ENCODE measurements at places on chromosomes 12 and 14. TPM values are rescaled to one million over a fixed set of nuclear protein-coding genes. Genes with fewer than 3 reads are reported as not detected.
A peak's percentile ranks its signal among the peaks of the same experiment; 100 is the strongest.

DNA sequence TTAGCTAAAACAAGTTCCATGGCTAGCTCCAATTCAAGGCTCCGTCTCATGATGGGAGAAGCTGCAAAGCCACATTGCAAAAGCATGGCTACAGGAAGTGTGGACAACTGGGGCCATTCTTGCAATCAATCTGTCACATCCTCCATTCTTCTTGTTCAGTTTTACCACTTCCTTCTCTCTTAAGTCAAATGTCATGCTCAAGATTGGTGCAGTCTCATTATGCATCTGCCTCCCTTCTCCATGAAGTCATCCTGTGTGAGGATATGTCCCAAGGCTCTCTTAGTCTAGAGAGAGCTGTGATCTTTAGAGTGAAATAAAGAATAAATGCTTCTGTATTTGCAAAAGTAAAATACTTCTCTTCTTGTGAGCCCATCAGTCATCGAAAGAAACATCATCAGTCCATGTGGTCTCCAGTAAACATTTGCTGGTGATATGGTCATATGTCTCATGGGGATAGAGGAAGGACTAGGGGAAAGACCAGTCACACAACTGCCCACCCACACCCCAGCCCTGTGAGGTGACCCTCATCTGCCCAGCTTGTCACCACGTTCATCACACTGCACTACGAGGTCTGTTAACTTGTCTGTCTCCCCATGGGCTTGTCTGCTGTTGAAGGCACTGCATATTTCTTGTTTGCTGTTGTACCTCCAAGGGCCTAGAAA lies 303.0 kb downstream of the NUAK1 start:
- no peak for DNase-seq

DNA sequence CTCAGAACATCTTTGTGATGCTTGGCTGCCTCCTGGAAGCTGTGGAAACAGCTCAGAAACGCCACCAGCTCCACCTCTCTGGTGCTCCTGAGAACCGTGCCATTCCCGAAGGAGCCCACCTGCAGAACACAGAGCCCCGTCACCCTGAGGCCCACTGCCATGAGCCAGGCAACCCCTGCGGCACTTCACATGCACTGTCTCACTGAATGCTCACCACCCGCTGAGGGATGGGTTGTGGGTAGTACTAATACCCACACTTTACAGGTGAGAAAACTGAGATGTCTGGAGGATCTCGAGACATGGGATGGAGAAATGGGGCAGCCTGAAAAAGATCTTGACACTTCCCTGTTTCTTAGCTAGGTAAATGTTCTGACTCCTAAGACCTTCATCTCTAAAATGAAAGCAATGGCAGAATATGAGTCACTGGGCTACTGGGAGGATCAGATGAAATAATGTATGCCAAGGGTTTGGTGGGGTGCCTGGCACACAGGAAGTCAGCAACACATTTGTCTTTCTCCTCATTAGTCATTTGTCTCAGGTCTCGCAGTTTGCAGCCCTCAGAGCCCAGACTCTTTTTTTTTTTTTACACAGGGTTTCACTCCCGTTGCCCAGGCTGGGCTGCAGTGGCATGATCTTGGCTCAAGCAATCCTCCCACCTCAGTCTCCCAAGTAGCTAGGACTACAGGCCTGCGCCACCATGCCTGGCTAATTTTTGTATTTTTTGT lies 5.3 kb downstream of the OASL start:
- DNase-seq, result no peak

DNA sequence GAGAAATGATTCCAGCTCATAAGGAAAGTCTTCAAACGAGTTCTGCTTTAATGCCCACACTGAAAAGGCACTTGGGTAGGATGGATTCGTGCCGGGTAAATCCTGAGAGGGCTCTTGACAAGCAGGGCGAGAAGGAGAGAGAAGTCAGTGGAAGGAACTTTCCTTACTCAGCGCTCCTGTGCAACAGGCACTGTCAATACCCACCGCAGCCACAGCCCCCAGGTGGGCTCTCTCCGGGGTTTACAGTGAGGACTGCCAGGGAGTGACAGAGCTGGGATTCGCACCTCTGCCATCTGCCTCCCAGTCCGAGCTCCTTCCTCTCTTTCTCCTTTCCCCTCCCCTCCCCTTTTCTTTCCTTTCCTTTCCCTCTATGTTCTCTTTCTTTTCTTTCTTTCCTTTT lies 118.7 kb downstream of the BEGAIN start:
- no peak for DNase-seq

DNA sequence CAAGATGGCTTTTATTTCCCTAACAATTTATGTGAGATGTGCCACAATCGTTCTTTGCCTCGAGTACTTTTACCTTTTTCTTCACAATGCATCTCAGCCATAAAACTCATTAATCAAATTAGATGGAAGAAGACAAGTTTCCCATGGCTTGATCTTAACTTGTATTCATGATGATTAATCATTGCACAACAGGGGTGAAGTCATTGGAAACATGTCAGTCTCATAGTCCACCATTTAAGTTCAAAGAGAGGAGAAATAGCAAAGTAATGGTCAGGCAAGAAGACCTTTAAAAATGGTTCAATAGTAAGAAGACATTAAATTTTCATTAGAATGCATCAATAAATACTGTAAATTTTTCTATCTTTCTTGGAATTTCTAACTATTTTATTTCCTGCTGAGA lies 136.3 kb downstream of the FOXG1 start:
- no peak for DNase-seq

DNA sequence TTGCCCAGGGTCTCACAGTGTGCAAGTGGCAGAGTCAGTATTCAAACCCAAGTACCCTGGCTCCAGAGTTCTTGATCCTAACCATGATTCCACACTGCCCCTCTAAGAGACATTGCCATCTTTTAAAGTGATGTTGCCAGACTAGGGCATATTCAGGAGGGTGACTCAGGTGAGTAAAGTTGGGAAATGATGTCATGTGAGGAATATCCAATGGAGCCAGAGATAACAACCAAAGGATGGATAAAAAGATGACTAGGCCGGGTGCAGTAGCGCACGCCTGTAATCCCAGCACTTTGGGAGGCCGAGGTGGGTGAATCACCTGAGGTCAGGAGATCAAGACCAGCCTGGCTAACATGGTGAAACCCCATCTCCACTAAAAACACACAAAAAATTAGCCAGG lies 85.6 kb downstream of the SMOC1 start:
- no peak for DNase-seq

KLRC2 gene
- not detected for total RNA-seq

- DNase-seq, result no peak
Observed at GRCh38 chr14:53273671-53274072, 120.5 kb upstream of the DDHD1 start.

- DNase-seq, result peak; percentile 79
Observed at GRCh38 chr14:73752297-73752992, 38.3 kb upstream of the PNMA1 start.

DNA sequence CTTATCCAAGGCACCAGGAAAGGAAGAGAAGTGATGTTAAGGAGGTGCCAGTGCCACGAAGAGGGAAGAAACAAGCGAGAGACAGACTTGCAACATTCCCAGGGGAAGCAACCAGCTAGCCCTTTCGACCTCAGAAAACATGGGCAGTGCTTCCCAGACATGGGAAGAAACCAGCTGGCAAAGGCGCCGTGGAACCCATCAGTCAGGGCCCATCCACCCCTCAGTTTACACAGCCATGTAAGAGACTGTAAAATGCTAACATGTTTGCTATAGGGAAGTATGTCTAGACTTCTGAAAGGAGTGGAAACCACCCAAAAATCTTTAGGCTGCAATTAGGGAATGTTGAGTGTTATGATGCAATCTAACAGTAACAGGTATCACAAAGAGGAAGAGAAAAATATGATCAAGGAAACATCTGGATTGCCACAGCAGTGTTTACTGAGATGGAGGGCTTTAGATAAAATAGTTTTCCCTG lies 26.3 kb downstream of the ANAPC5 start:
- no peak for DNase-seq

GRCh38 chr14:54877015-54877702 lies 25.5 kb downstream of the GCH1 start:
- DNase-seq, result no peak

NRIP2 gene
- total RNA-seq, result 0.32 TPM

- no peak for DNase-seq
Observed at GRCh38 chr12:52211716-52212585, 20.1 kb upstream of the KRT80 start.

DNA sequence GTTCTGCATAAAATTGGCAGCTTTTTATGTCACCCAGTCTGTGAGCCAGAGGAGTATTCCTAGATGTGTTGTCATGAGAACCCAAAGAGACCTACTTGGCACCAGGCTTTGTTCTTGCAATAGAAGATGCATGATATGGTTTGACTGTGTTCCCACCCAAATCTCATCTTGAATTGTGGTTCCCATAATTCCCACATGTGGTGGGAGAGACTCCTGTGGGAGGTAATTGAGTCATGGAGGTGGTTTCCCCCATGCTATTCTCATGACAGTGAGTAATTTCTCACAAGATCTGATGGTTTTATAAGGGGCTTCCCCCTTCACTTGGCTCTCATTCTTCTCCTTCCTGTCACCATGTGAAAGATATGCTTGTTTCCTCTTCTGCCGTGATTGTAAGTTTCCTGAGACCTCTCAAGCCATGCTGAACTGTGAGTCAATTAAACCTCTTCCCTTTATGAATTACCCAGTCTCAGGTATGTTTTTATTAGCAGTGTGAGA lies 572.0 kb upstream of the ATP2B1 start:
- DNase-seq, result no peak

DNA sequence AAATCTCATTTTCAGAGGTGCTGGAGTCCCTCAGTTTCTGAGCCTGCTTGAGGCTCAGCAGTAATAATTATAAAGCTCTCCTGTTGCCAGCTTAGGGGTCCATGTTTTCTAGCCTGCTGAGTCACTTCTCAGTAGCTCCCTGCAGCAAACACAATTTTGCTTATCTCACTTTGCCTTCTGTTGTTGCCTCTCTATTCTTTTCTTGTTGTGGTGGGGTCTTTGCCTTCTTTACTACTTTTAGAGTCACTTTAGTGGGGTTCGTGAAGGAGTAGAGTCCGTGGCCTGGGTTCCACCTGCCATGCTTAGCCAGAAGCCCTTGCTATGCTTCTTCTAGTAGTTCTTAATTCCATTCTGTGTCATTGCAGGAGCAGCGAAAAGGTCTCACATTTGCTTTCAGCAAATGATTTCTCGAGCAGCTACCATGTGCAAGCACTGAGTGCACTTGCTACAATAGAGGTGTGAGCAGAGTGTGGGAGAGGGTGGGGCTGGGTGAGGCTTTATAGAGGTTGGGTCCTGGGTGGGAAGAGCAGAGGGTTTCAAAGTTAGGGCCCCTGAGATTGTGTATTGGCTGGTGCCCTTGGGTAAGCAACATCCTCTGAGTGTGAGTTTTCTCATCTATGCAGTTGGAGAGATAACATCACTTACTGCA lies 114.3 kb downstream of the ADCK1 start:
- DNase-seq, result no peak

DNA sequence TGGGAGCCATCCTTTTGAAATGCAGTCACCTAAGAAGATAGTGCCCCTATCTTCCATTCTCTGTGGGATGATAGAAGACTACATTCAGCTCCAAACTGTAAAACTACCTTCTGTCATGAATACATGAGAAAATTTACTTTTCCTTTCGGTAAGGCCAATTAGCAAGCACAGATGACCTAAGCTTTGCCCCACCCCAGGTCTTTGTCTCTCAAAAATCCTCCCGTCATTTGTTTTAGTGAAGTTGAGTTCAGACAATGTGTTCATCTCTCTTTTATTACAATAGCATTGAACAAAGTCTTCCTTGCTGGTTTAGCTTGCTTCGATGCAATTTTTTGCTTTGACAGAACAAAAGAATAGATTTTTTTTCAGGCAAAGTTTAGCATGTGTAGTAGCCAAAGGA lies 18.2 kb upstream of the FSCB start:
- DNase-seq, result no peak

DNA sequence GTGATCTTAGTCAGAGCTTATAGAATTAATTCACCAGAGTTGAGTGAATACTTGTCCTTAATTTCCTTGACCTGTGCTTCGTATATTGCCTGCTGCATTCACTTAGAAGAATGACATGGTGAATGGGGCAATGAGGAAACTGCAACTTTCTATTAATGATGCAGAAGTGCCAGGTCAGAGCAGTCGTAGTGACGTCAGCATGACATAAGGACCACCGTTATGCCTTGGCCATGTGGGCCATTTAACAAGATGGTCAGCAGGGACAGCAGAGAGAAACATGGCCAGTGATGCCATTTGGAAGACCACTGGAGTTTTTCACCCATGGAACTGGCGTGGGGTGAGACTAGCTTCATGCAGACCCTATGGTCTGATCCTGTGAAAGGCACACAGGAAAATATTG lies 1469.4 kb upstream of the TMEM132C start:
- no peak for DNase-seq

CISTR gene
- not detected for total RNA-seq

DNA sequence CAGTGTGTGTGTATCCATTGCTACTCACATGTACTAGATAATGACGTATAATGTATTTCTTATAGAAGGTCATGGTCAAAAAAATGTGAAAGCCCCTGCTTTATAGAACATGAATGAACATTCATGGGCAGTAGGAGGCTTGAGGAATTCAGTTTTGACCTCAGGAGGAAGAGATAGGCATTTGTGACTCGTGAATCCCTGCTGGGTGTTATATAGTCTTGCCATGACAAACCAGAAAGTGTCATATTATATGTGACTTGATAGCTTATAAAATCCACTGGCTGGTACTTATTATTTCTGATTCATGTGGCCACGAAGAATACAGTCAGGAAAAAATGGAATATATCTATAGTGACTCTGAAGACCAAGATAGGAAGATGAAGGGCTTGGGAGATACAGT lies 287.6 kb downstream of the CEP128 start:
- no peak for DNase-seq

GRCh38 chr12:42541965-42542364 lies 47.6 kb downstream of the PRICKLE1 start:
- no peak for DNase-seq

GNG2 gene
- 23.2 TPM for total RNA-seq

DIABLO gene
- total RNA-seq, result 84.1 TPM

KRT4 gene
- total RNA-seq, result not detected

KRT71 gene
- total RNA-seq, result not detected

DNA sequence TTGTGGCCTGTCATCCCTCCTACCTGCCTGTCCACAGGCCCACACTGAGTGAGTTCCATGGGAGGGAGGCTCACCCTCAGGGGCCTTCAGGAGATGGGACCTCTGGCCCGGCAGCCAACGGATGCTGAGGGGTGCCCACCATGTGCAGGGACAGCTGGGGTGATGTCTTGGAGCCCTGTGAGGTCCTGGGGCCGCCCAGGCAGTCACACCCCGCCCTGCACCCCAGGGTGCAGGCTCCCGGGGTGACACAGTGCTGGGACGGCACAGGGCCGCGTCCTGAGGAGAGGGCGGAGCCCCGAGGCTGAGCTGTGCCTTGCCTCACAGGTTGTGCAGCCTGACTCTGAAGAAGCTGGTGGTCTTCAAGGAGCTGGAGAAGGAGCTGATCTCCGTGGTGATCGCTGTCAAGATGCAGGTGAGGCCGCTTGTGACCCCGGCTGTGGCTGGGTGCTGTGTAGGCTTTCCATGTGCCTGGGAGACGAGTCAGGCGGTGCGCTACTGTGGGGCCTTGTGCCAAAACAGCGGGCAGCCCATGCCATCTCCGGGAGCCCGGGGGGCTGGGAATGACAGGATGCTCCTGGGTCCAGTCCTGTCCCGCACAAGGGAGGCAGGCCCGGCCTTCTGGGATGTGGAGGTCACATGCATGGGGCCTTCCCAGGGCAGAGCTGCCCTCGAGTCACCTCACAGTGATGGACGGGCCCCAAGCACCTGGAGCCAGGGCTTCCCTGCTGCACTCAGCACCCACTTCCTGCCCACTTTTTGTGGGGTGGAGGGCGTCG lies 33.8 kb downstream of the PACS2 start:
- no peak for DNase-seq

SETD1B gene
- total RNA-seq, result 1.7 TPM

- peak; percentile 83 for DNase-seq
Observed at GRCh38 chr12:113149361-113150150, at the start of gene CFAP73. Gene CFAP73 (plus strand): TSS chr12:113149724. CDS start chr12:113149858, 134 bp downstream.

GRCh38 chr14:71314717-71315116 lies 407.5 kb downstream of the PCNX1 start:
- DNase-seq, result no peak

Data from SJSA1 (cell line).